ENCODE measurements at places on chromosomes 2 and 18.

- peak; percentile 66 for DNase-seq
Measured at GRCh38 chr2:121080013-121080772, 204.8 kb downstream of the TFCP2L1 start.

DNA sequence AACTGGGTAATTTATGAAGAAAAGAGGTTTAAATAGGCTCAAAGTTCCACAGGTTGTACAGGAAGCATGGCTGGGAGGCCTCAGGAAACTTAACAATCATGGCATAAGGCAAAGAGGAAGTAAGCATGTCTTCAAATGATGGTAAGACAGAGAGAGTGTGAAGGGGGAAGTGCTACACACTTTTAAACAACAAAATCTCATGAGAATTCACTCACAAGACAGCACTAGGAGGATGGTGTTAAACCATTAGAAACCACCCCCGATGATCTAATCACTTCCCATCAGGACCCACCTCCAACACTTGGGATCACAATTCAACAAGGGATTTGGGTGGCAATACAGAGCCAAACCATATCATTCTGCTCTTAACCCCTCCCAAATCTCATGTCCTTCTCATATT is 34.9 kb downstream of the CFAP210 start:
- no peak for DNase-seq

GRCh38 chr2:55357927-55358326 is 61.7 kb downstream of the CCDC88A start:
- DNase-seq, result no peak

DNA sequence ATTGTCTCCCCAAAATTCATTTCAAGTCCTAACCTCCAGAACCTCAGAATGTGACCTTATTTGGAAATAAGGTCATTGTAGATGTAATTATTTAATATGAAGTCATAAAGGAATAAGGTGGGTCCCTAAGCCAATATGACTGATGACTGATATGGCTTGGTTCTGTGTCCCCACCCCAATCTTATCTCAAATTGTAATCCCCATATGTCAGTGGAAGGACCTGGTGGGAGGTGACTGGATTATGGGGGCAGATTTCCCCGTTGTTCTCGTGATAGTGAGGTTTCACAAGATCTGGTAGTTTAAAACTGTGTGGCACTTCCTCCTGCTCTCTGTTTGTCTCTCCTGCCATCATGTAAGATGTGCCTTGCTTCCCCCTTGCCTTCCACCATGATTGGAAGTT is 43.0 kb upstream of the BCL11A start:
- no peak for DNase-seq

- DNase-seq, result no peak
Measured at GRCh38 chr18:2572171-2572569, 813 bp downstream of the NDC80 start.

DNA sequence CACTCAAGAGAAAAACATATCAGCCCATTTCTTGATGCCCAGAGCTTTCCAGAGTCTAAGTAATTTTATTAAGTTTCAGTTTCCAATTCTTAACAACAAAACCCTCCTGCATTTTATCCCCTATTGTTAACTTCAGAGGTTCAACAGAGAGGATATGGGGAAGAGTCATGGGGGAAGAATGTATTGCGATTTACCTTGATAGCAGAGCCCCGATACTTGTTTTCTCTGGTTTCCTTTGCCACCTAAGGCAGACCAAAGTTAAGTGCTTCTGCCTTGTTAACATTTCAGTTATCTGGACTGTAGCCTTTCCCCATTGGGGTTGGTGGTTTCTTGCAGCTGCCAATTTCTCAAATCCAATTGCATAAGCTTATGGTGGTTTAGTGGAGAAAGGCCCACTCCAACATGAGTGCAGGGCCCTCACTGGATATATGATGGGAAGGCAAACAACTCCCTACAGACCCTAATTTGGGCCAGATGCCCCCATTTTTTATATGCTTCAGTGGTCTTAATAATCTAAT is 82.0 kb upstream of the ITGB6 start:
- no peak for DNase-seq

DNA sequence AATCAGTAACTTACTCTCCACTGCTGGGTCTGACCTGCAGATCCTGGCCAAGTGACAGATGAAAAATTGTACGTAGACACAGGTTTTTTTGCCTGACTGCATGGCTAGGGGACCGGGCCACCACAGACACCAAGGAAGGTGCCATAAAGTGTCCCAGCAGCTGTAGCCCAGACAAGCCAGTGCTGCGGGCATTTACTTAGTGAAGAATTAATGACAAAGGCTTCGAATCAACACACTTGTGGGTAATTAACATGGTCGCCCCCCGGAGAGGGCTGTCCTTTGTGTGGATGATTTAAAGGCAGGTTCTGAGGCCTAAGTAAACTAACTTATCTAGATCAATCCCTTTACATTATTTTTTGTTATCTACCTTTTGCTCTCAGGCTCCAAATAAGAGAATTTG is 1709.1 kb upstream of the LRRTM1 start:
- no peak for DNase-seq

DNA sequence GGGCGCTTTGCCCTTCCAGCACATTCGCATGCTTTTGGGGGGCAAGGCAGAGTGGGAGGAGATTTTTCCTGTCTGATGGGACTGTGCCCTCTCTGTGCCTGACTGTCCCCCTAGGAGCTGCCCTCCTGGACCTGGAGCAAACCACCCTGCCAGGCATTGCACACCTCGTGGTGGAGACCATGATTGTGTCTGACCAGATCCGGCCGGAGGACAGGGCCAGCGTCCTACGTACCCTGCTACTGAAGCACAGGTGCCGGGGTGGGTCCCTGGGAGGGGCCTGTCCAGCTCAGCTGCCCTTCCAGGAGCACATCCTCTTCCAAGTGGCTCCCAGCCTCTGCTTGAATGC is 5.3 kb downstream of the SLC4A3 start:
- DNase-seq, result no peak

DNA sequence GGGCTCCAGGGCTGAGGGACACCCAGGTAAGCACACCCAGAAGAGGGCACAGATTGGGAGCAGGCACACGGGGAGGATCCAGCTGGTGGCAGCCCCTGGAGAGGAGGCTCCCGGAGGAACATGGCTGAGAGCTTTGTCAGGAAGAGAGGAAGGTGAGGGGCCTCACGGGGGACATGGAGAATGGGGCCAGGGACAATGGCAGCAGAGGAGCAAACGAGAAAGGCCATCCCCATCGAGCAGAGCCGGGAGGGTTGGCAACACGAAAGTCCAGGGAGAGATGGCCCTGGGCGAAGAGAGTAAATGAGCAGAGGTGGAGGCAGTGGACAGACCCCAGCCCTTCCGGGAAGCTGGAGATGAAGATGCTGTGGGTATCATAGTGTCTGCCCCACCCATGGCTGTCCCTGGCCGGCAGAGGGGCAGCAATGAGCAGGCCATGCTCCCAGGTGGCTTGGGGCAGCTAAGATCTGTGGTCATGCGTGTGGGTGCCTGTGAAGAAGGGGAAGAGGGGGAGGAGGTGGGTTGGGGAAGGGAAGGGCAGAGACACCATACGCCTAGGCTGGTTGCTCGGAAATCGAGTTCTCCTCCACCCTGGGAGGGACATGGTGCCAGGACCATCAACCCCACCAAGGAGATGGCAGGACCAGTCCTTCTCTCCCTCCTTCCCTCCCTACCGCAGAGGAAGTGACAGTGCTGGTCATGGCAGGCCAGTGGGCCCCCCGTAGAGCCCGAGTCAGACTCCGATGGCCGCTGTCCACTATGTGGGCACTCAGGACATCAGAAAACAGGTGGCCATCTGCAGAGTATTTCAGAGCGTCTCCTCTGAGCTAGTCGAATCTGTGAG is 191.7 kb downstream of the NDUFA10 start:
- DNase-seq, result no peak

GRCh38 chr2:208153156-208153555 is 7.2 kb upstream of the CRYGB start:
- DNase-seq, result no peak

DNA sequence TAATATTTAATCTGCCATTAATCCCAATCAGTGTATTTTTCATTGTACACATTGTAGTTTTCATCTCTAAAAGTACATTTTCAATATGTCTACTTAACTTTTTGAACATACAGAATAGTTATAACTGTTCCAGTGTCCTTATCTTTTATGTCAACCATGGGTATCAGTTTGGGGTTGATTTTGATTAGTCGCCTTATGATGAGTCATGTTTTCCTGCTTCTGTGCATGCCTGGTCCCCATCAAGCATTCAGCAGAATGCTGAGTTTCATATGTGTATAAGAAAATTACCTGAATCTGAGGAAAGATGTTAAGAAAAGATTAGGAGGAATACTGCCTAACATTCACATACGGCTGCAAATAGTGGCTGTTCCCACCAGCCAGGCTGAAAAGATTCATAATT is 17.7 kb downstream of the SPDYA start:
- DNase-seq, result no peak

- DNase-seq, result peak; percentile 66
Measured at GRCh38 chr2:82215212-82215611, 1910.7 kb upstream of the LRRTM1 start.

GRCh38 chr2:206452242-206452641 is 8.9 kb downstream of the ADAM23 start:
- DNase-seq, result no peak

DNA sequence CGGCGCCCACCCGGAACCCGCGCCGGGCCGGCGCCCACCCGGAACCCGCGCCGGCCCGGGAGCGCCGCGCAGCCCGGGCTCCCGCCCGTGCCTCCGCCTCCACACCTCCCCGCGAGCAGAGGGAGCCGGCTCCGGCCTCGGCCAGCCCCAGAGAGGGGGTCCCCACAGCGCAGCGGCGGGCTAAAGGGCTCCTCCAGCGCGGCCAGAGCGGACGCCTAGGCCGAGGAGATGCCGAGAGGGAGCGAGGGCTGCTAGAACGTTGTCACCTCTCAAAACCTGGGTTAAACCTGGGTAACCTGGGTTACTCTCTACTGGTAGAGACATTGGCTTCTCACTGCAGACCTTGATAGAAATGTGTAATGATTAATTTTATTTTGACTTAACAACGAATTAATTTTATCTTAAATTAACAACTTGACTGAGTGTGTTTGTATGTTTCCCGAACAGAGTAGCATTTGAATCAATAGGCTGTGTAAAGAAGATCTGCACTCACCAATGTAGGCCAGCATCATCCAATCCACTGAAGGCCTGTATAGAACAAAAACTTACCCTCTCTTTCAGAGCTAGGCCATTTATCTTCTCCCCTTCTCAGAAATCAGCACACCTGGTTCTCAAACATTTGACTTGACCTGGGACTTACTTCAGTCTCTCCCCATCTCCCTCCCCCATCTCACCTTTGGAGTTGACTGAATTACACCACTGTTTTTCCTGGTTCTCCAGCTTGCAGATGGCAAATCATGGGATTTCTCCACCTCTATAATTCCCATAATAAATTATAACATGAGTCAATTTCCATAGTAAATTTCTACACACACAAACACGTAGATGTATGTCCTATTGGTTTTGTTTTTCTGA is 242.7 kb downstream of the ASXL3 start:
- no peak for DNase-seq

DNA sequence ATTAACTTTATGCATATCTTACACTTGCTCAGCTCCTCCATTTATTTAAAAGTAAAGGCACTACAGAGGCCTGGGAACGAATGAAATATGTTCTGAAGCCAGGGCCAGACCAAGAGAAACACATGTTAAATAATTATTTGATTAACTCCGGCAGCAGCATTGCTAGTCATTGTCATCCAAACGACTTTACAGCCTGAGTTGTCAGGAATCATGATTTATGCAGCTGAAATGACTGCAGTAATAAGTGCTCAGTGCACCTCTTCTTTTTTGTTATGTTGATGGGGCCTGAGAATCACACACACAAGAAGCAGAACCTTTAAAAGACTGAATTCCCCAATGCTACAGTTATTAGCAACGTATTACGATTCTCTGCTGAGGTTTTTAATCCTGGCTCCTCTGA is 58.9 kb downstream of the EPHA4 start:
- no peak for DNase-seq

- DNase-seq, result no peak
Measured at GRCh38 chr2:191614759-191615158, 63.2 kb upstream of the NABP1 start.

DNA sequence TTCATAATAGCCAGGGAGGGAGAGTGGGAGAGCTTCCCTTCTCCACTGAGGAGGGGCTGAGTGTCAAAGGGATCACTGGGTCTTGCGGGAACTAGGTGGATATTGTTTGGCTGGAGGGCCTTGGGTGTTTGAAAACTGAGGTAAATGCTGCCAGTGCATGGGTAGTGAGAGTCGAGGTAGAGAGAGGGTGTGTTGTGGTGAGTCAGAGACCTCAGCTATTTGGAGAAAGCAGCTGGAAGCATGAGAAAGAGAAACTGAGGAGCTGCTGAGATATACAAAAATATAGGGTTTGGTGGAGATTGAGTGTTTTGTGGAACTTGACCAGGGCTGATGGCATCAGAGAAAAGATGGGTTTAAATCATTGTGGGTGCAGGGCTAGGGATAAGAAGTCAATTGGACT is 127.0 kb upstream of the CCDC195 start:
- no peak for DNase-seq

DNA sequence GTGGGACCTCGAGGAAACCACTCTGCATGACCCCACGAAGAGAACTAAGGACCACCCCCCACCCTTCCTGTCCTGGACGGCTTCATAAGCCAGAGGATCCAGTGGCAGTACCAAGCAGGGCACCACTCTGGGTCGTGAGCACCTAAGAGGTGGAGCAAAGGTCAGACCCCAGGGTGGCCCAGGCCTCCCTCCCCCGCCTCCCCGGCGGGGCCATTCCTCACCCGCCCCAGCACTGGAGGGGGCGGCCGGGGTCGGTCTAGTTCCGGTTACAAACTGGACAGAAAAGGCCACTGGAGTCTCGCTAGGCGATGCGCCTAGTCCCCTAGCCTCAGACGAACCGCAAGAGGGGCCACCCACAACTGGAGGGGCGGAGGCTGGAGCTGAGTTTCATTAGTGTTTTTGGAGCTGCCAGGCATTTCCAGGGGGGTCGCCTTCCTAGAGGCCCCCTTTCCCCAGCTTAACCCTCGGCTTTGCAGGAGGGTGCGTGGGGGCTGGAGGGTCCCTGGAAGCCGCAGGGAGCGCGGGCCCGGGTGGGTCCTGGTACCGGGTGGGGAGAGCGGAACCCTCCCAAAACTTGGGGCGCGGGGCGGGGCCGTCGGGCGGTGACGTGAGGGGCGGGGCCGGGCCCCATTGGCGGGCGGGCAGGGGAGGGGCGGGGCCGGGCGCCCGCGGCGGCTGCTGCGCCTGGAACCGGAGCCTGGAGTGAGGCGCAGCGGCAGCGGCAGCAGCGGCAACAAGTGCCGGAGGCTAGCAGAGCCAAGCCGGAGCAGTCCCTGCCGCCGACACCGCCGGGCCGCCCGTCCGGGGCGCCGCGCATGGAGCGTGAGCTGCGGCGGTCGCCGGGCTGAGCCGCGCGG is at the start of gene B3GNT2:
Gene B3GNT2 (plus strand): TSS at position 695 of the 857 bp plus-strand sequence. CDS start 26,106 bp downstream, outside the sequence.
- no peak for DNase-seq

GRCh38 chr2:174336501-174337336 is 2.0 kb downstream of the SP9 start:
- DNase-seq, result no peak
